Heart left ventricle (tissue), 16 donors: ENCODE measurements at places on chromosomes 16 and 17. TPM values are rescaled to one million over a fixed set of nuclear protein-coding genes. Genes with fewer than 3 reads are reported as not detected.
A peak's percentile ranks its signal among the peaks of the same experiment; 100 is the strongest.

Gene SPIRE2
- 2.1 TPM for total RNA-seq

Gene DOC2A
- total RNA-seq = 0.42 TPM

- peak; percentile 54 for DNase-seq
Observed at GRCh38 chr17:50129728-50130558, at the start of gene SAMD14. Gene SAMD14, minus strand, starts transcription at chr17:50130160. Its CDS starts 5,201 bp downstream, at chr17:50124959.

DNA sequence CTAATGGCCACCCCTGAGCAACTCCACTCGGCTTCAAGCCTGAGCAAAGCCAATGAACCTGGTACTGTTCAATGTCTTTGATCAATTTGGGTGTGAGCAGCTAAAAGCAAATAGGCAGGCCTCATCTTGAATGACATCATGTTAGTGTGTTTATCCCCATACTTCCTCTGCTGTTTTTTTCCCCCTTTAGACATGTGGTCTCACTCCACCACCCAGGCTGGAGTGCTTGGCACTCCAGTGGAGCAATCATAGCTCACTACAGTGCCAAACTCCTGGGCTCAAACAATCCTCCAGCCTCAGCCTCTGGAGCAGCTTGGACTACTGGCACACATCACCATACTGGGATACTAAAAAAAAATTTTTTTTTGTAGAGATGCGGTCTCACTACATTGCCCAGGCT is 75.4 kb downstream of the ARHGAP17 start:
- DNase-seq = no peak

Gene PRRT2
- total RNA-seq = 1.4 TPM

DNA sequence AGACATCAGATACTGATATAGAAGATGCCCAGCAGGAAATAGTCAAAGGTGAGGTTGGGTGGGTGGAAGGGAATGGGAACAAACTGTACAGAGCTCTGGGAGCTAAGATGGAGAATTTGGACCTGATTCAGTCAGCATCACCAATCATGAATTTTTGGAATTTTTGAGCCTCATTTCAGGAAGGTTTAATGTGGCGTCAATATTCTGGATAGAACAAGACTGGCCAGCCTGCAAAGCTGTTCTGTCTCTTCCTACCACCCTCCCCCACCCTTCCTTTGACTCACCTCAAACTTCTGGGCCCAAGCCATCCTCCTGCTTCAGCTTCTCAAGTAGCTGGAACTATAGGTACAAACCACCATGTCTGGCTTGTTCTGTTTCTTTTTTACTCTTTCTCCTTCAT is 32.6 kb downstream of the CTCF start:
- no peak for DNase-seq

Gene KRTAP2-1
- not detected for total RNA-seq

Gene DLX3
- total RNA-seq = not detected

DNA sequence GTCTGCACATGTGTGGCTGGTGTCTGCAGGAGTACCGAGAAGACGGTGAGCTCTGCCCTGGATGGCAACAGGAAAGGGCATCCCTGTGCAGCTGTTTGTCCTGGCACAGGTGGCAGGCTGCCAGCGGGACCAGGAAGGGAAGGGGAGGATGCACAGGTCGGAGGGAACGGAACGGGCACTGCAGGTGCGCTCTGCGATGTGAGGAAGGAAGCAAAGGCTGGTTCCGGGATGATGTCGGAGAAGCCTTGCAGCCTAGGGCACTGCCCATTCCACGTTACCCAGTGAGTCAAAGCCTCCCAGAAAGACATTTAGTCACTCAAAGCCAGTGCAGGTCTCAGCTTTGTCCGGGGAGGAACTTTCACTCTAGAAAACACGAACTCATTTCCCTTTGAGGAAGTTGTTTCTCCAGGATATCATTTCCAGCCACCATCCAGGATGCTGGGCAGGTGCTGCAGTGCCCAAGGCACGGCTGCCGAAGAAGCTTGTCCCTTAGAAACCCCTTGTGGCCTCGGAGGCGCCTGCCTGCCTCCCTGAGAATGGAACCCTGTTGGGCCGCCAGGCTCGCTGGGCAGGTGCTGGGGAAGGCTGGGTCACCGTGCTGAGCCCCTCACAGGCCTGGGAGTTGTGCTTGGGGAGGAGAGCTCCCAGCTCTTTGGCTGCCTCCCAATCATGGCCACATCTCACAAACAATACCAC is 4.5 kb upstream of the TMEM235 start:
- DNase-seq = no peak

DNA sequence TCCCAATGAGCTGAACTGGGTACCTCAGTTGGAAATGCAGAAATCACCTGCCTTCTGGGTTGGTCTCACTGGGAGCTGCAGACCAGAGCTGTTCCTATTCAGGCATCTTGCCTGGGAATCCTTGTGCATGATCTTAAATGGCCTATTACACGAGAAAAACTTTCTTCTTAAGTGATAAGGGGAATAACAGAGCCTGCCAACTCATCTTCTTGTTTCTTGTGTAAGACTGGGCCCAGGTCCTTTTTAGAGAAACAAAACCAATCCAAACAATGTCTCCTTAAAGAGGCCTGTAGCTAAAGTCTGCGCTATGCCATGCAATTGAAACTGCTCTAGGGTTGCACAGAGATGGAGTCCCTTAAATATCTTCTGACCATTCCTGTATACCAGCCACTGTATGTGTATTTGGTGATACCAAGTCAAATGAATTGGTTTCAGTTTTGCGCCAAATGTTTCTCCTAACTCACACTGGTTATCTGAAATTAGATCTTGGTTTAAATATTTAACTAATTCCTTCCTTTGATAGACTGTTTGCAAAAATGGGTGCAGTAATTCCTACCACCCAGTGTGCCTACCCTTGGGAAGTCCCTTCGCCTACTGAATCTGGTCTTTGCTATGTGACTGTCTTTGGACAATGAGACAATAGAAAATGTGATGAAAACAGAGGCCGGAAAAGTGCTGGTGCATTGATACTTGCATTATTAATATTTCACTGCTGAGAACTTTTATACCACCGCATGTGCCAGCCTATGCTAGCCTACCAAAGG is 6.5 kb upstream of the CCL23 start:
- no peak for DNase-seq

DNA sequence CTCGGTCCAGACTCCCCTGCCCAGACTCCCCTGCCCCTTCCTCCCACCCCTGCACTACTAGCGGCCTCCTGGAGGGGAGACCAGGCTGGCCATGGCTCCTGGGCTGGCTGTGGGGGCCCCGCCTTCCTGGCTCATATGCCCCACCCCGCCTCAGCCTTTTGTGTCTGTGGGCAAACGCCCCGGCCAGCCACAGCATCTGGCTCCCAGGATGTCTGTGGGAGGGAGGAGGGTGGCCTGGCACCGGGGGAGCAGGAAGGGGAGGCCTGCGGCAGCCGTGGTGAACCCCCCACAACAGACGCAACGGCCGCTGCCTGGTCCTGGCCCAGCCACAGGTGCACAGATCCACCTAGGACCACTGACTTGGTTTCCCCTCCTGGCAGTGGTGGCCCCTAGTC is 32.9 kb downstream of the BAHCC1 start:
- DNase-seq = no peak

- no peak for DNase-seq
Observed at GRCh38 chr16:3170440-3171180, 17.4 kb upstream of the OR1F1 start.

Gene KRT40
- not detected for total RNA-seq

Gene METTL23
- 26.5 TPM for total RNA-seq

Gene SOST
- total RNA-seq = not detected

Gene CNGB1
- total RNA-seq = not detected

- DNase-seq = no peak
Observed at GRCh38 chr17:27577121-27577761, 53.7 kb upstream of the LGALS9 start.

DNA sequence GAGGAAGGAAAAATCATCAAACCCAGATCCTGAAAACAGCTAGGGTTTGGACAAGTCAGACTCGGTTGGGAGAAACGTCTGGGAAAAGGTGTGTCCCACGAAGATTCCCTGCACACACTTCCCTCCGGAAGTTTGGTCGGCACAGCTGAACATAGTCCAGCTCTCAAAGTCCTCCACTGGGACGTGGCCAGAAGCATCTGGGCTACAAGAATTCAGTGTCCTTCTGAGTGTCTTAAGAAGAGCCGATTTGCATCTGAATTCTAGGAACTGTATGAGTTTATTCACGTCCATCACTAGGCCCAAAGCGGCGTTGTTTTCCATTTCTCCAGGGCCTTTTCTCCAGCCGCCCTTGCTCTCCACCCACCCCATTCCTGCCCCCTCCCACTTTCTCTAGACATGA is 109.1 kb downstream of the C17orf67 start:
- no peak for DNase-seq

DNA sequence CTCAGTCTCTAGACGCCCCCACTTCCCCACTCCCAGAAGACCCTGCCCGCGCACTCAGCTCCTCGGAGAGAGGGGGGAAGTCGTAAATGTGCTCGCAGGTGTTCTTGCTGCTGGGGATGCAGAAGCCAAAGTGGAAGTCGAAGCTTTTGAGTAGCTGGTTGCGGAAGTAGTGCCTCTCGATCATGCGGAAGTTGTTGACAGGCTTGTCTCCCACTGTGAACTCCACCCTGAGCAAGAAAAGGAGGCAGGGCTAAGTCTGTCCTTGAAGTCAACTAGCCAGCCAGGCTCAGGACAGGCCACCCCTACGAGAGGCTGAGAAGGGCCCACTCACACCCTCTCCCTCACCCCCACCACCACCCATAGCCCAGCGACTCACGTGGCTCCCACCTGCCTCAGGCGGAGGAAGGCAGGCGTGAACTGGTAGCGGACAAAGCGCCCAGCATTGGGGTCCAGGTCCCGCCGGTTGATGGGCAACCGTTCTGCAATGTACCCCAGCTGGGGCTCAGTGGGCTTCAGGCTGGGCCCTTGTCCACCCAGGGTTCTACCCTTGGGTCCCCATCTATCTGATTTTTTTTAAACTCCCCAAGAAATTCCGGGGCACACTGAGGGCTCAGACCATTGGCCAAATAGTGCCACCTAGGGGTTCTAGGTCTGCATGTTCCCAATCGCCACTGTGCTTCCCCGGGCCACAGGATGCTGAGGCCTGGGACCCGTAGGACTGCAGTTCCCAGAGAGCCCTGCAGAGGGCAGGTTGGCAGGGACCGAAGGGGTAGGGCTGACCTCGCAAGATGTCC is 4.6 kb downstream of the UNC119 start:
- peak; percentile 86 for DNase-seq

DNA sequence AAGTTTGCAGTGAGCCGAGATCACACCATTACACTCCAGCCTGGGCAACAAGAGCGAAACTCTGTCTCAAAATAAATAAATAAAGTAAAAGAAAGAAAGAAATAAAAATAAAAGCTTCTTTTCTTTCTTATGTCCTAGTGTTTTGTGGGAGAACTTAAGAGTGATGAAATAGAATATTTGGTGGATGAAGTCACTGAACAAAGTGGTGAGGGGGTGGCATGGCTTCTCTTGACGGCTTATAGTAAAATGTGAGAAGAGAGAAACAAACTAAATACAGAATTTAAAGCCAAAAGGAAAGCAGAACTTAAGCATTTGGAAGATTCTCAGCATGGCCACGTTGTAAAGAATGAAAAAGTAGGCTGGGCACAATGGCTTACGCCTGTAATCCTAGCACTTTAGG is 15.3 kb downstream of the SGF29 start:
- no peak for DNase-seq

GRCh38 chr17:53722407-53722806 is 100.3 kb upstream of the KIF2B start:
- DNase-seq = no peak

- DNase-seq = peak; percentile 30
Observed at GRCh38 chr16:3580686-3581085, 3.5 kb upstream of the NLRC3 start.

- no peak for DNase-seq
Observed at GRCh38 chr17:62757500-62757951, 50.6 kb downstream of the MARCHF10 start.

GRCh38 chr17:14926526-14927122 is 338.5 kb downstream of the PMP22 start:
- DNase-seq = no peak

DNA sequence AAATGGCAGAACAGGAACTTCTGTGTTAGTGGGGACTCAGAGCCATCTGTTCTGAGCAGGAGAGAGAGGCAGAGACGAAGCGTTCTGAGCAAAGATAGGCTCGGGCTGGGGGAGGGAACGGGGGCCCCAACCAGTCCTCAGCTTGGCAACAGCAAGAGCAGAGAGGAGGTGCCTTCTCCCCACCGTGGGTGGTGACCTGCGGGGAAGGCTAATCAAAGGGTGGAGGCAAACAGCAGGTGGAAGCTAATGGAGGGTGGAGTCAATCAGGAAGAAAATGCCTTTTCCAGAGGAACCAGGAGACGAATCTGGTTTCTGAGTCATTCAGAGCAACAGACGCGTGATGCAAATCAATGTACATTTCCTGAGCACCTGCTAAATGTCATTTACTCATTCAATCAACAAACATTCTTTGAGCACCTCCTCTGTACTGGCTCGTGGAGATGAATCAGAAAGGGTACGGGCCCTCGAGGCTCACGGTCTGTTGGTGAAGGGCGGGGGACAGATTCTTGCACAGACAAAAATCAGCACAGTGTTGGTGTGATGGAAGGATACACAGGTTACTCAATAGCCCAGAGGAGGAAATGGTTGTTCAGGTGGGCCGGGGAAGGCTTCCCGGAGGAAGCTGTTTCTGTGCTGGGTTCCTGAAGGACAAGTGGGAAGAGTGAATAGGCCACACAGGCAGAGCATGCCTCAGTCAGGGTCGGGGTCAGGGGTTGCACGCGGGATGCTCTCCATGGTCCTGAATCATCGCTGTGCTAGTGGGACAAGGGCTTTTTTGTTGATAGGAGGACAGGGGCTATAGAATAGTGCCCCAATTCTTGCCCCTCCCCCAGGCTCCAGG is 5.7 kb upstream of the SPNS2 start:
- DNase-seq = no peak

Gene CASKIN1
- 2.1 TPM for total RNA-seq

Gene CA5A
- 0.44 TPM for total RNA-seq

DNA sequence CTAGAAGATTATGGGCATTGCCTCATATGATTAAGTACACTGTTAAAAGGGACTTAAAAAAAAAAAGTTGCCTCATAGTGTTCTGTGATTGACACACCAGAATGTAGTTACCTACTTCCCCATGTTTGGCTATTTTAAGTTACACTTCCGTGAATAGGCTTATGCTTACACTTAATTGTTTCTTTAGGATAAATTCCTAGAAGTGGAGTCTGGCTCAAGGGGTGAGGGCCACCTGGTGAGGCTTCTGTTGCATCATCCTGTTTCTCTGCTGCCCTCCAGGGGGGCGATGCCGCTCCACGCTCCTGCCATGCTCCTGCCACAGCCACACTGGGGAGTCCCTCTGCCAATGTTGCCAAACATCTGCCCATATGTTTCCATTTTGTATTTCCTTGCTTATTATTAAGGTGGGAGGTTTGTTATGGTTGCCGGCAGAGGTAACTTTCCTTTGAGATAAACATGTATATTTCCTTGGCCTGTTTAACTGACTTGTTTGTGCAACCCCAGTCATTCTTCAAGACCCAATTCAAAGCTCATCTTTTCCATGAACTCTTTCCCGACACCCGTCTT is 73.1 kb downstream of the KSR1 start:
- DNase-seq = no peak

GRCh38 chr17:9991796-9992195 is 86.7 kb upstream of the RCVRN start:
- no peak for DNase-seq

Gene C1QTNF8
- not detected for total RNA-seq

GRCh38 chr17:8916466-8916865 is 49.0 kb upstream of the PIK3R6 start:
- DNase-seq = no peak

Gene GNG13
- total RNA-seq = not detected

- no peak for DNase-seq
Observed at GRCh38 chr16:66649167-66649566, 44.7 kb downstream of the CMTM3 start.

- DNase-seq = no peak
Observed at GRCh38 chr16:75085556-75085955, 31.0 kb downstream of the LDHD start.

GRCh38 chr16:25228372-25228771 is 11.6 kb downstream of the AQP8 start:
- no peak for DNase-seq

Gene HOXB7
- 0.35 TPM for total RNA-seq
